Dermis blood vessel endothelial cell (primary cell): ENCODE measurements at places on chromosomes 4 and X.

DNA sequence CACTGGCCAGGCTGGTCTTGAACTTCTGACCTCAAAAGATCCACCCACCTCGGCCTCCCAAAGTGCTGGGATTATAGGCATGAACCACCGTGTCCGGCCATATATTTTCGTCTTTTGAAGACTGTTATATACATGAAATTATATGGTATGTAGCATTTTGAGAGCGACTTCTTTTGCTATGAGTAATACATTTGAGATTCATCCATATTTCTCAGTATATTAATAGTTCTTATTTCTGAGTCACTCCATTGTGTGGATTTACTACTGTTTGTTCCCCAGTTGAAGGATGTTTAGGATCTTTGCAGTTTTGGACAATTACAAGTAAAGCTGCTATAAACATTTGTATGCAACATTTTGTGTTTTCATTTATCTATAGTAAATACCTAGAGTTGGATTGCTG is 34.9 kb downstream of the GNL3L start:
- DNase-seq = no peak

DNA sequence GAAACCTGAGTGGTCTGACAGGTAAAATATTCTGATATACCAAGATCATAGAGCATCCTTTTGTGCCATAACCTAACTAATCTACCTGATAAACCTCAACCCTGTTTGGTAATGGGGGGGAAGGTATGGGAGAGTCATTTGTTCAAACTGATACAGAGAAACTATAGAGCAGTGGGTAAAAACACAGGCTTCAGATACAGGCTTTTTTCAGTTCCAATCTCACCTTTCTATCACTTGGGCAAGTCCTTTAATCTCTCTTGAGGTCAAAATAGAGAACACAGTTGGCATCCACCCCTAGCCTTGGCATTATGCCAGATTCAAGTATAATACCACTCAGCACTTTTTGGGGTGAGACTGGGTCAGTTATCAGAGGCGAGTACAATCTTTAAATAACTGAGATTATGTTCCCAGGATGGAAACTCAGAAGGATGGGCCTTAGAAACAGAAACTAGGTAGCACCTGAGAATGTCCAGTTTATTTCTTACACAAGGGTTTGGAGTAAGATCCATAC is 880 bp upstream of the ETDC start:
- no peak for DNase-seq

DNA sequence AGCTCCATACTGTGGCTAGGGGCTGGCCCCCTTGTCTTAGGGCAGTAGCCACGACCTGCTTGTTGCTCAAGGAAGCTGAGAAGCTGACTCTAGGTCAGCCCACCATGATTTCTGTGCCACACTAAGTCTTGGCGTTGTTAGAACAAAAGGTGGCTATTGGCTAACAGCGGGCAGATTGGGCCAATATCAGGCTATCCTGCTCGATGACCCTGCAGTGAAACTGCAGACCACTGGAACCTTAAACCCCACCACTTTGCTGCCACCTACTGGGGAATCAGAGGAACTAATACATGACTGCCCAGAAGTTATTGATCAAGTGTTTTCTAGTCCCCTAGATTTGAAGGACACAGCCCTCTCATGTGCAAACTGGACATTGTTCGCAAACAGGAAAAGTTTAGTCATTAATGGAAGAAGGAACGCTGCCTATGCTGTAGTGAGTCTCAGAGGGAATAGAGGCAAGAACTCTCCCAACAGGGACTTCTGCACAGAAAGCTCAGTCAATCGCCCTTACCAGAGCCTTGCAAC is 17.0 kb upstream of the PAPSS1 start:
- DNase-seq = peak; percentile 79

GRCh38 chr4:53558065-53558801 is 33.1 kb downstream of the LNX1 start:
- DNase-seq = peak; percentile 85

- DNase-seq = no peak
These were observed 326.4 kb downstream of the DCHS2 start for GRCh38 chr4:154164931-154165839.

DNA sequence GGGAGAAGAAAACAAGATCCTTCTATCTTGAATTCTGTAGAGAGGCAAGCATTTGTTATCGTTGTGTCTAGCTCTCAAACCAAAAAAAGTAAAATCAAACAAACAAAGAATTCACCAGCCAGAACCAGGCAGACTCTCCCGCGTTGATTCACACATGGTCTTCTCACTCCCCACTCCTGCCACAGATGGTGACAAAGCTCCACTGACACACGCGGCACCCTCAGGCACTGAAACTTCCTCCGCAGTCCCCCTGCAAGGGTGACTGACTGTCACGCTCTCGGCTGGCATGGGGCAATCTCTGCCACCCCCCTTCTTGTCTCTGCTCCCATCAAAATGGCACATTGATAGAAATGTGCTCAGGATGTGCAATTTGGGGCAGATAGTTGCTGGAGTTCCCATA is 304.9 kb downstream of the DHX15 start:
- no peak for DNase-seq

DNA sequence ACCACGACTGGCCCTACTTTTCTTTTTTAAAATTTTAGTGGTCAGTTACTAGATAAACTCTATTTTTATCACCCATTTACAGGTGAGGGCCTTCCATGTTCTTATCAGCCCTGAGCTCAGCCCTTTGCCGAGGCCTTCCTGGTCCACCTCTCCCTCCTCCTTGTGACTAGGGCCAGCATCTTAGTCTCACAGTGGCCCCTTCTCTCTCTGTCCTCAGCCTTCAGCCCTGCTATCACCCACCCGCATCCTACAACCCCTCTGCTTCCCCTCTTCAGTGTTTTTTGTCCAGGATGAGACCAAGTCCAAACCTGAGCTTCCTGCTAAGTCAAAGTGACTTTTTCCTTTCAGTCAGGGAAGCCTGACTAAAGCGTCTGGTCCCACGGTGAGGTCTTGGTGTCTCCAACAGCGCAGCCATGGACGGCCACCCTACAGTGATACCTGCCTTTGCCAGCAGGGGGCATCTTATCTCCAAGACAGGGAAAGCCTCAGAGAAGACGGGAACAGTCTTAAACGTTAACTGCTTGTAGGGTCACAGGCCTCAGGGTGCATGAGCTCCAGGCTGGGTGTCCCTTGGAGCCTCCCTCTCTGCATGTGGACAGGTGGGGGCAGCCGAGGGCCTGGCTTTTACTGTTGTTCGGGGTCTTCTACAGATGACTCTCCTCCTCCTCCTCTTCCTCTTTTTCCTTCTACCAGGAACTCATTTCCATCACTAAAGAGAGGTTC is 11.7 kb upstream of the GAGE10 start:
- DNase-seq = peak; percentile 67

DNA sequence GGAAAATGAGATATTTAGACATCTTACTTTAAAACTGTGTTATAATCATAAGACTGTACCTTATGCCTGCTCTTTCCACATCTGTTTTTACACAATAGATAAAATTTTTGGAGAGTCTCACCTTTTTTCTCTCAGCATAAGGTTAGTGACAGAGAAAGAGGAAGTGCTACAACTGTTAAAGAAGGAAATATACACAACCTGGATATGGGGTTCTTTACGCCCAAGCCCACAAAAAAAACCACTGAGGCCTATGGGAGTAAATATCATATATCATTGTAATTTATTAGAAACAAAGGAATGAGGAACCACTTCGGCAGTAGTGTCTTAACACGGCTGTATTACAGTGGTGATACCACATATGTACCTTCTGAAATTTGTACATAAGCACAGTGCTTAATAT is 265.9 kb upstream of the GK2 start:
- DNase-seq = no peak

GRCh38 chrX:41301438-41301824 is 32.5 kb upstream of the DDX3X start:
- DNase-seq = peak; percentile 2

- peak; percentile 58 for DNase-seq
These were observed 289.3 kb downstream of the BCOR start for GRCh38 chrX:39808471-39808917.

DNA sequence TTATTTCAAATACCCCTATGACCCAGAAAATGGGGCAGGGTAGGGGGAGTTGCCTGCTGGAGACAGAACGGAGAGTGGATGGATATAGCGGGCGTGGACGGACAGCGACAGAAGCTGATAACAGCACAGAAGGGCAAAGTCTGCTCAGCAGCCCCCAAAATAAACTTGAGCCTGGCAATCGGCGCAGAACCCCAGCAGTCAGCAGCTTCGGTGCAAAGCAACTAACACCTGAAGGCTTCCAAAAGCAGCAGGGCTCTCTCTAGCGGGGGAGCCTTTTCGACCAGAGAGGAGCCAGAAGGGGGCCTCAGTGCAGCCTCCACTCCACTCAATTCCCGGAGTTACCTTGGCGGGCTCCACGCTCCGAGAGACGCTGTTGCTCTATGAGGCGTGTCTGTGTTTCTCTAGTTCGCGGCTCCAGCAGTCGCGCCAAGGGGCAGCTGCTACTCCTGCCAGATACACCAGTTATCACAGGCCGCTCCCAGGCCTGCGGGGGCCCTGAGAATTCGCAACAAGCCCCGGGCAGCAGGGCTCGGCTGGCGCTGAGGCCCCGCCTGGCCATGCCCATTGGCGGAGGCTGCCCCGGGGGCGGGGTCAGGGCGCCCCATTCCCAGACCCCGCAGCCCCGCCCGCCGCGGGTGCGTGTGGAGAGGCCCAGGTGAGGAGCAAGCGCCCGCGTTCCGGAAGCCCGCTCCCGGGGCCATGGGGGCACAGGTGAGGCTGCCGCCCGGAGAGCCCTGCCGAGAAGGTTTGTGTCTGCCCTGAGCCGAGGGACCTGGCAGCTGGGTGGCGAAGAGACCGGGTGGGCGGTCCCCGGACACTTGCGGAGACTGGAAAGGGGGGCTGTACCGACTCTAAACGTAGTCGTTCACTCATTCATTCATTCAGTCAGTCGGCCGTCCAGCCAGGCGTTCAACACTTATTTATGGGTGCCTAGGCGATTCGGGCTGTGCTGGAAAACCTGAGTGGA is at the start of the genes CNGA1 and NIPAL1:
Gene CNGA1 (minus strand): TSS at position 541 of the 967 bp plus-strand sequence. CDS start 63,992 bp downstream, outside the sequence.
Gene NIPAL1 (plus strand): TSS at position 632 of the 967 bp plus-strand sequence. CDS start 68 bp downstream, at position 700.
- peak; percentile 61 for DNase-seq

- DNase-seq = peak; percentile 11
These were observed 62.4 kb upstream of the NDP start for GRCh38 chrX:44035571-44035970.

- DNase-seq = peak; percentile 17
These were observed 34.7 kb downstream of the SLC25A5 start for GRCh38 chrX:119502727-119503483.

- no peak for DNase-seq
These were observed 18.7 kb upstream of the UGT2B10 start for GRCh38 chr4:68797048-68797447.

DNA sequence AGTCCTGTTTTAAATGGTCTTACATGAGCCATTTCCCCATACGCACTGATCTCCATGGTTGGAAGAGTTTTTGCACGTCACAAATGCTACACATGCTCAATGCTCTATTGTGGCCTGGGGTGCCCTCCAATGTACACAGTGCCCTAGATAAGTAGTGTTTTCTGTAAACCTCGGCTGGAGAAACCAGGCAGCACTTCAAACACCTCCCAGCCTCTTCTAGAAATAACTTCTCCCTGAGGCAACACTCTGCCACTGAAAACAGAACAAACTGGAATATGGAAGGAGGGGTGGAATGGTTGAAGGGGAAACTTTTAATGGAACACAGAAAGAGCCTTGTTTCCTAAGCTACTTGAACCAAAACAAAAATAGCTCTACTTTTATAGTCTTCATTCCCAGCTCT is 123.9 kb upstream of the CBR4 start:
- no peak for DNase-seq
